Stimulated activated CD8-positive, alpha-beta memory T cell treated with anti-CD3 and anti-CD28 coated beads, Interleukin-2, amount 100 ng/mL, for 48 hours (primary cell): ENCODE measurements at places on chromosomes 12 and 14.

- no peak for DNase-seq
Measured at GRCh38 chr12:26052652-26053051, 72.2 kb downstream of the BHLHE41 start.

DNA sequence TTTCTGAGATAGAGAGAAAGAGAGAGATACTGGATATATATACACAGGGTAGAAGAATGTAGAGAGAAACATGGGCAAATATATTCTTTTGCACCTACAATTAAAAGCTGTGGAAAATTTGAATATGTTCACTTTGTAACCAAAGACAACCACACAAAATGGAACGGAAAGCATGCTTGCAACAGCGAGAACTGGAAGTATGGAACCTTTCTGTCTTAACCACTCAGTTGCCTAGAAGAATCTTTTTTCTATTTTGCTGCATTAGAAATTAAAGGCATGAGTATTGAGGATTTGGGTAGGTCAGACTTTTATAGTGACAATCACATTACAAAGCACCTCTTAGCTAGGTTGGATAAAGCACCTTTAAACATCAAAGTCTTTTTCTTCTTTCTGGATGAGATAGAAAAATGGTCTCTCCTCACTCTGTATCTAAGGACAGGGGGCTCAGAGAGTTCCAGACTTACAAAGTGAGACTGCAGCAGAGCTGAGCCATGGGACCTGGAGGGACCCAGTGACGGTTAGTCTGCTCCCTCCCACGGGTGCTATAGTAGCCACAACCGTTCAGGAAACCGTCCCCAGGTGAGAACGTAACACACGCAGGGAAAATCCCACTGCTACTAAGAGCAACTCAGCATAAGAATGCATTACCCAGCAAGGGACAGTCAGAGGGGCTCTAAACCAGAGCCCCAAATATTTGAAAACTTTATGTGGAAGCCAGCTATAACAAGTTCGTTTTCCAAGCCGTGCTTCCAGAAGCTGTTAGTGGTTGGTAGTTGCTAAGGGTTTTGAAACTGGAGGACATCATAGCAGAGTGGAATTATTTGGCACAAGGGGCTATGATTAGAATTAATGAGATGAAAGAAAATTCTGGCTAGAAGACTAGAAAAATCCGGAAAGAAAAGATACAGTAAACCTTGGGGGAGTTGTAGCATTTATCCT lies 97.1 kb downstream of the DAD1 start:
- no peak for DNase-seq

DNA sequence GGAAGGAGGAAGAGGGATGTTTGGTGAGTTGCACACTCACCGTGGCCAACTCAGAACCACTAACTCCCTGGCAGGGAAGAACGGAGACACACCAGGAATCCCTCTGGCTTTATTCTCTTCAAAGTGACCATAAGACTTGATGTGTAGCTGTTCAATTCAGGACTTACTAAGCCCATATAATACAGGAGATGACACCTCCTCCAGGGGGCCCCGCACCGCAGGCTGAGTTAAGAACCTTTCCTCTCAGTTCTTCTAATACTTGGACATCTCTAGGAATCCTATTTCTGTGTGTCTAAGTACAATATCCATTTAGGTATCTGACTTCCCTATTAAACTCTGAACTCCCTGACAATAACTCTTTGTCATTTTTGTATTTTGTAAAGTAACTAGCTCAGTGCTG lies 49.5 kb downstream of the DCAF4 start:
- no peak for DNase-seq

DNA sequence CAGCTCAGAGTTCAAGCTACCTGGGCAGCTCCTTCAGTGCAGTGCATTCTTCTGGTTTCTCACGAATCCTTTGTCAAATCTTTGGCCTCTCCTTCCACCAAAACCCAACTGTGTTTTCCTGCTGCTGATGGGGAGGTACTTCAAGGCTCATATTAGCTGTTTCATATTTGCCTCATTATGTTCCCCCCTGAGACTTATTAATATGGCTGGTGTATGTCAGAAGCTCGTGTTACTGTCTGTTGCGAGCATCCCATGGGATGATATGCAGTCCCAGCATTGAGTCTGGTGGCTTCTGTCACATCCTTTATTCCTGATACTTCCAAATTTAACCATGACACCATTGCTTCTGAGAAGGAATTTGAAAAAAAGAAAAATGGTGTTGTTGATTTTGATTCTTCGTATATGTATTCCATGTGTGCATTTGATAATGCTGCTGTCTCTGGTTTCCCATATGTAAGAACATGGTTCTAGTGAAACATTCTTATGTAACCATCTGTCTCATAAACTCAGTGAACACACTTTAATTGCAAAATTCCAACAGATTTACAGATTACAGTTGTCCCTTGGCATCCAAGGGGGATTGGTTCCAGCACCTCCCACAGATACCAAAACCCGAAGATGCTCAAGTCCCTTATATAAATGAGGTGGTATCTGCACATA lies 149.1 kb downstream of the KICS2 start:
- no peak for DNase-seq

DNA sequence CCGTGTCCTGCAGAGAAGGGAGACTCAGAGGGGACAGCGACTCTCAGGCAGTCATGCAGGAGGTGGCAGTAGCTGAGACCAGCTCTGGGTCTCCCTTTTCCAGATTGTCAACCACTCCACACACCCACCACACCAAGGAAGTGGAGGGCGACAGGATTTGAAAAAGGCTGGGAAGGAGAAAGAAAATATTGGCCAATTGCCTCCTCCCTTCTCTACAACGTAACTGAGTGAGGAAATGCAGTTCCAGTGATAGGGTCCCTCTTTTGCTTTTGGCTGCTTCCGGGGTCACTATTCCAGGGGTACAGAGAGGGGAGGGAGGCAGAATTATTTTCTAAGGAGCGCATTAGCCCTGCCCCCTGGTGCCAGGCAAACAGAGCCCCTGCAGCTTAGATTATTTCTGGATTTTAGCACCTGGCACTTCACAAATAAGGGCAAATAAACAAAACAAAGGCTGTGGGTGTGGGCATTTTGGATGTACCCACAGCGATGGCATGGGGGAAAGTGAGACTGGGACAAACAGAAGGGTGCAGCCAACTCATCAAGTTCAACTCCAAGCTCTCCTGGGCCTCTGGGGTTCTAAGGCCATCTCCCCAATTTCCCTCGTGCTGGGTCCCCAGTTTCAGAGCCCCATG lies 20.4 kb downstream of the ASB2 start:
- no peak for DNase-seq

- no peak for DNase-seq
Measured at GRCh38 chr14:77085538-77085937, 12.5 kb upstream of the CIPC start.

DNA sequence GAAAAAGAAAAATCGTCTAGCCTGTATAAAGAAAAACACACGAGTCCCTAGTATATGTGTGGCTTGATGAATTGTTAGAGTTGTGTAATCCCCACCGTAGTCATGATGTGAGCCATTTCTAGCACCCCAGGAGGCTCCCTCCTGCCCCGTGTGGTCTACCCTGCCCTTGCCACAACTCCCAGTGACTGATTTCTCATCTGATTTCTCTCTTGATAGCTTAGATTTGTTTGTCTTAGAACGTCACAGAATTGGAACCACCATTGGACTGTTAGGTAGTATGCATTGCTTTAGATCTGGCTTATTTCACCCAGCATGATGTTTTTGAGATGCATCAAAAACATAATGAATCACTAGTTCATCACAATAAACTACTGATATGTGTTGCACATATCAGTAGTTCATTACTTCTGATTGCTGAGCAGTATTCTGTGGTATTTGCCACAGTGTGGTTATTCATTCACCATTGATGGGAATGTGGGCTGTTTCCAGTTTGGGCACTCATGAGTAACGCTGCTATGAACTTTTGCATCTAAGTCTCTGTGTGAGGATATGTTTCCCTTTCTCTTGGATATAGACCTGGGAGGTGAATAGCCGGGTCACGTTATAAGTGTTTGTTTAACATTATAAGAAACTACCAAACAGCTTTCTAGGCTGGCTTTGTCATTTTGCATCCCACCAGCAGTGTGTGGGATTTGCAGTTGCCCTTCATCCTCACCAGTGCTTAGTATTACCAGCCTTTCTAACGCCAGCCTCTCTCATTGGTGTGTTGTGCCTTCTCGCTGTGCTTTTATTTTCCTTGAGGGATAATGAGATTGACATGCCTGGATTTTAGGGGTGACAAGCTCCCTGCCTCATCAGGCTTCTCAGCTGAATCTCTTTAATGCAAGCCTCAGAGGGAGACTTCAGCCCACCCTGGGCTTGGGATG lies 31.9 kb upstream of the NCOR2 start:
- DNase-seq = no peak

GRCh38 chr14:72657214-72657921 lies 236.5 kb downstream of the DPF3 start:
- no peak for DNase-seq

- DNase-seq = peak; percentile 23
Measured at GRCh38 chr14:59189091-59189785, 771 bp downstream of the DAAM1 start.

DNA sequence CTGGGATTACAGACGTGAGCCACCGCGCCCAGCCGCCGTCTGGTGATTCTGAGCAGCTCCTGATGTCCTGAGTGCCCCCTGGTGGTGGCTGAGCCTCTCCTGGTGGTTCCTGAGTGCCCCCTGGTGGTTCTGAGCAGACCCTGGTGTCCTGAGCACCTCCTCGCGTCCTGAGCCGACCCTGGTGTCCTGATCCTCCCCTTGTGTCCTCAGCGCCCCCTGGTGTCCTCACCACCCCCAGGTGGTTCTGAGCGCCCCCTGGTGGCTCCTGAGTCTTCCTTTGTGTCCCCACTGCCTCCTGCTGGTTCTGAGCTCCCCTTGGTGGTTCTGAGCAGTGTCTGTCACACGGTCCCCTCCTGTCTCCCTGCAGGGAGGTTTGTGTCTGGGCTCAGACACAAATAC lies 1304.9 kb downstream of the TMEM121 start:
- peak; percentile 77 for DNase-seq
